ENCODE measurements at places on chromosomes 5 and 9.

DNA sequence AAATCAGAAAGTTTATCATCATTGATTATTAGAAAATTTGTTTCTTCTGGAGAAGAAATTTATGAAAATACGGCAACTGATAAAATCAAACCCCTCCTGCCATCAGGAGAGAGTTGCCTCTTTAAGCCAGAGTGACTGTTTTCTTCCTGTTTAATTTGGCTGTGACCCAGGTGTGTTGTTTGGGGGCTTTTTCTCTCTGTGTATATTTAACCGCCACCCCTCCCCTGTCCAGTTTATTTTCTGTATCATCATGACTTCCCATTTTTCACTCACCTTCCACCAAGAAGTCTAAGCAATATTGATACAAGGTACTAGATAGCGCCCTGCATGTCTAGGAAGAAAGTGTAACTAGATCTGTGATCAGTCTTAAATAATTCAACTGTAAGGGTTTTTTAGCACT is 50.1 kb downstream of the FAM78A start:
- DNase-seq, result no peak

DNA sequence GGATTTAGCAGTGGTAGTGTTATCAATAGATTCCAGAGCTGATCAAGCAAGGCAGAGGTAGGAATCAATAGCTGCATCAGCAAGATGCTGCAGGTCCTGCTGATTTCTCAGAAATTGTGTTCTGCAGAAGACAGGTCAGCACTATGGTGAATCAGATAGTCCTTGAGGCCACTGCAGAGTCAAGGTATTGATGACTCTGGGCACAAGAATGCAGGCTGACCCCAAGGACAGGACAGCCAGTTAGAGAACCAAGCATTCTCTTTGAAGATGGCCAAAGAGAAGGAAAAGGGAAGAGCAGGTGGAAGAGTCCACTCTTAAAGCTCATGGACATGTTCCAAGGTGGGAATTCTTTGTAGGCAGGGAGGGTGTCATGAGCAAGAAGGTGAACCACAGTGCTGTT is 28.0 kb downstream of the PRUNE2 start:
- no peak for DNase-seq

DNA sequence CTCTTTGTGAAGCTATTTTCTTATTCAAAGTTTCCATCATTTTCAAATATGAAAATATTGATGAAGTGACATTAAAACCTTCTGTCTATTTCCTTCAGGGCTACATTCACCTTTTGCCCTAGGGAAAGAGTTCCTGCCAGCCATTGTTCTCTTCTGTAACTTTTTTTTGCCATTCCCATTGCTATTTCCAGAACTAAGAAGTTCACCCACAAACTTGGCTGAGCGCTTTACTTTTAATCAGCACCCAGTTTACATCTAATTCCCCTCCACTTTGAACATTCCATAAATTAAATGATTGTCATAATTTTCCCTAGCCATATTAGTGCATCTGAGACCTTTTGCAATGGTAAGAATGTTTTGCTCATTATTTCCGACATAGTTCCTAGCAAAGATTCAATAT is 4.4 kb downstream of the IL33 start:
- DNase-seq, result no peak

GRCh38 chr5:181151146-181151545 is 3.8 kb downstream of the OR2V2 start:
- no peak for DNase-seq

Measured in activated naive CD4-positive, alpha-beta T cell treated with anti-CD3 and anti-CD28 coated beads, Interleukin-2, amount 10 ng/mL, durations not matched to agents 7 days and 5 days (primary cell).